ENCODE measurements at places on chromosomes 2 and 18.

DNA sequence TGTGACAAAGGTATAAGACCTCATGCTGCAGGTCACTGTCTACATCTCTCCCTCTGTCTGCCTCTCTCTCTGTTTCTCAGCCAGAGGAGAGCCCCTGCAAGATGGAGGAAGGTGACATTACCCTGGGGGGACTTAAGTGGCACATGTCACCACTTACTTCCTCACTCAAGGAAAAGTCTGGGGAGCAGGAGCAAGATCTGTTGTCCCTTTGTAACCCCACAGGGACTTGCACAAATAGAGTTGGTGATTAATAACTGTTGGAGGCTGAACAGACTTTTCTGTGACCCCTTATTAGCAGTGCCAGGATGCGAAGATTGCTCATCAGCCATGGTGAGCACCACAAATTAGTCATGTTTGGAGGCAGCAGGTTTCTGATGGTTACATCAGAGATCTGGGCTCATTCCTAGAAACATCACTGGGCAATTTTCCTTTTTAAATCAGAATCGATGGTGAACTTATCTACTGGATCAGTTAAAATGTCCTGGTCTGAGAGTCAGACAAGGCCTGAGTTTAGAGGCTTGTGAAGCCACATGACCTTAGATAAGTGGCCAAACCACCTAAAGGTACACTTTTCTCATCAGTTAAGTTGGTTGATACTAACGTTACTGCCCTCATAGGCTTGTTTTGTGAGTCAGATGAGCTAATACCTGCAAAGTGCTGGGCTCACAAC lies 81.2 kb upstream of the LTBP1 start:
- DNase-seq, result no peak
- H3K4me1 ChIP-seq, result no peaks in the 10 kb centered on the region
- H3K4me3 ChIP-seq, result no peak overlapping the region
- H3K36me3 ChIP-seq, result no peaks in the 10 kb centered on the region

DNA sequence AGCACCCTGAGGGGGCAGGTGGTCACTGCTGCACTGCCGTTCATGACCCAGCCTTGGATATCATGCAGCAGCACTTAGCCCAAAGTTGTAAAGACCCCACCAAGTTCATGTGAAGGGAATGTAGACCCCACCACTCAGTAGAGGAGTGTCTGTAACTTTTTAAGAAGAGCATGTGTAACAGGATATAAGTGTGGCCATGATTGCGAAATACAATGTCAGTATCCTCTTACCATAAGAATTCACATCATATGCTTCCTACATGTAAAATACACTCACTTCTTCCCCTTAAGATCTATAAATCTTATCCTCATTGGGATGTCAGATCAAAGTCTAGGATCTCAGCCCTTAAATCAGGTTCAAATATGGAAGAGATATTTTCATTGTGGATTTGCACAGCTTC lies 276.9 kb downstream of the PTPRM start:
- H3K4me3 ChIP-seq, result no peak overlapping the region
- H3K4me1 ChIP-seq, result peaks cover 9% of the 10 kb centered on the region
- H3K27ac ChIP-seq, result no peak overlapping the region
- no peaks in the 10 kb centered on the region for H3K27me3 ChIP-seq
- no peaks in the 10 kb centered on the region for H3K36me3 ChIP-seq
- no peak for DNase-seq

- H3K27ac ChIP-seq, result no peak overlapping the region
- H3K4me1 ChIP-seq, result no peaks in the 10 kb centered on the region
- DNase-seq, result no peak
- no peaks in the 10 kb centered on the region for H3K27me3 ChIP-seq
- no peaks in the 10 kb centered on the region for H3K36me3 ChIP-seq
Observed at GRCh38 chr18:60865801-60866200, 467.4 kb upstream of the CDH20 start.

DNA sequence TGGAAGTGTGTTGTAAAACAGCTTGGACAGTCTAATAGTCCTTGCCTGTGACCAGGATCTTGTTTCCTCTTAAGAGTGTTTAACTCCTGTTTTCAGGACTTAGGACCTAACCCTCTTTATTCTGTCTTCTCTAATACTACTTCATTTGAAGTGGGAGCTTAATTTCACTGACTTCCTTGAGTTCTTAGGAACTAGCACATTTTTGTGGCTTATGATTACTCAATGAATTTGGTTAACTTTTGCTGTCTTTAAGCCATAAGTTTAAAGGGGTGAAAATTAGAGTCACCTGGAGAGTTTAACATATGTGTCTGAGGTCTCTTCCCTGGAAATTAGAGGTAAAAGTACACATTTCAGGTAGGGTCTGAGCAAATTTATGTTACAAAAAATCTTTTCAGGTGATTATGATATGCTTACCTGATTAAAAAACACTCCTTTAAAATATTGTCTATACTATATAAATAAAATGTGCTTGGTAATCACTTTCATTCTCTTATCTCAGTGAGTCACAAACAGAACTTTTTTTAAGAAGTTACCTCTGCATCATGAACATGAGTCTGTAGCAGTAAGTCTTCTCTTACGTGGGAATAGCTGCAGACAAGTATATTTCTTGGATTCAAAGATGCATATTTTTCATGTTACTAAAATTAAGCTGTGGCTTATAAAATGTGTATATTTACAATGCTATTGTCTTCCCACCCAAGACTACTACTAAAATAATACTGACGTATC lies 52.7 kb downstream of the ATP9B start:
- DNase-seq, result no peak
- no peaks in the 10 kb centered on the region for H3K4me1 ChIP-seq
- no peaks in the 10 kb centered on the region for H3K27me3 ChIP-seq
- no peak overlapping the region for H3K27ac ChIP-seq
- peaks cover 28% of the 10 kb centered on the region for H3K36me3 ChIP-seq

- H3K36me3 ChIP-seq, result no peaks in the 10 kb centered on the region
- no peak for DNase-seq
- no peak overlapping the region for H3K27ac ChIP-seq
Observed at GRCh38 chr2:226475650-226476049, 324.0 kb downstream of the IRS1 start.

- DNase-seq, result peak; percentile 42
- H3K27ac ChIP-seq, result no peak overlapping the region
- no peaks in the 10 kb centered on the region for H3K36me3 ChIP-seq
- H3K4me1 ChIP-seq, result no peaks in the 10 kb centered on the region
Observed at GRCh38 chr2:240217431-240218301, 77.2 kb upstream of the OTOS start.

GRCh38 chr2:196952936-196953335 lies 26.4 kb upstream of the PGAP1 start:
- H3K4me1 ChIP-seq, result no peaks in the 10 kb centered on the region
- no peak for DNase-seq
- no peaks in the 10 kb centered on the region for H3K36me3 ChIP-seq
- no peak overlapping the region for H3K4me3 ChIP-seq

- H3K27me3 ChIP-seq, result no peaks in the 10 kb centered on the region
- H3K4me3 ChIP-seq, result no peak overlapping the region
- DNase-seq, result no peak
- no peak overlapping the region for H3K27ac ChIP-seq
- H3K36me3 ChIP-seq, result no peaks in the 10 kb centered on the region
Observed at GRCh38 chr2:99821039-99821438, 321.4 kb downstream of the AFF3 start.

- no peak overlapping the region for H3K27ac ChIP-seq
- H3K36me3 ChIP-seq, result no peaks in the 10 kb centered on the region
- no peaks in the 10 kb centered on the region for H3K4me1 ChIP-seq
- H3K27me3 ChIP-seq, result no peaks in the 10 kb centered on the region
Observed at GRCh38 chr2:177073611-177074010, 139.0 kb upstream of the HNRNPA3 start.

DNA sequence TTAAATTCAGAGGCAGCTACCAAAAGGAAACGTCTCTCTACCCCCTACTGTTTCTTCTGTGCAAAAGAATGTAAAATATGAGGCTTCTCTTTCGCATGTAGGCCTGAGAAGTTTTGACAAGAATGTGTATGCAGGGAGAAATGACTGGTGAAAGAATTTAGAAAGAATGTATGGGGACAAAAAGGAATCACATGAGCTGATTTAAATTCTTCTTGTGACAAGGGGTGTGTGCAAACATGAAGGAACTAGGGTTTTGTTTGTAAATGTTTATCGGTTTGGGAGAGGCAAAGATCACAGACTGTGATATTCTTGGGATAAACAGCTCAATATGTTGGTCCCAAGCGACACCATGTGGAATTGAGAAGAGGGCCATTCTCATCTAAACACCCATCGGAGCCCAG lies 345.2 kb upstream of the VRK2 start:
- H3K27ac ChIP-seq, result no peak overlapping the region
- no peaks in the 10 kb centered on the region for H3K4me1 ChIP-seq
- DNase-seq, result no peak
- H3K4me3 ChIP-seq, result no peak overlapping the region
- H3K36me3 ChIP-seq, result no peaks in the 10 kb centered on the region
- H3K27me3 ChIP-seq, result no peaks in the 10 kb centered on the region

DNA sequence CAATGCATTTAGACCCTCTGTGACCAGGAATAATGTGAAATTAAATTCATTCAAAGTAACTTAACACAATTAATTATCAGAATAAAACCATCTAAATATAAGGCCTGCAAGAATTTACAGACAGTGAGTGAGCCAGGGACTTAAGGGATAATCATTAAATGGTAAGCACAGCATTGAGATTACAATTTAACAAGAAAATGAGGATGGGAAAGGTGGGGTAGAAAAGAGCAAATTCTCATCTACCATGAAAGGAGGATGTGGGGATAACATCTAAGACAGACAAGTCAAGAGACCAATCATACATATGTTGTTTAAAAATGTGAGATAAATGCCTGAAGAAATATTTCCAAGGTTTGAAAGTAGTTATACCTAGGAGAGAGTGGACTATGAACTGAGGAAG lies 259.3 kb upstream of the NT5C1B start:
- no peaks in the 10 kb centered on the region for H3K27me3 ChIP-seq
- no peaks in the 10 kb centered on the region for H3K36me3 ChIP-seq
- no peak overlapping the region for H3K27ac ChIP-seq

DNA sequence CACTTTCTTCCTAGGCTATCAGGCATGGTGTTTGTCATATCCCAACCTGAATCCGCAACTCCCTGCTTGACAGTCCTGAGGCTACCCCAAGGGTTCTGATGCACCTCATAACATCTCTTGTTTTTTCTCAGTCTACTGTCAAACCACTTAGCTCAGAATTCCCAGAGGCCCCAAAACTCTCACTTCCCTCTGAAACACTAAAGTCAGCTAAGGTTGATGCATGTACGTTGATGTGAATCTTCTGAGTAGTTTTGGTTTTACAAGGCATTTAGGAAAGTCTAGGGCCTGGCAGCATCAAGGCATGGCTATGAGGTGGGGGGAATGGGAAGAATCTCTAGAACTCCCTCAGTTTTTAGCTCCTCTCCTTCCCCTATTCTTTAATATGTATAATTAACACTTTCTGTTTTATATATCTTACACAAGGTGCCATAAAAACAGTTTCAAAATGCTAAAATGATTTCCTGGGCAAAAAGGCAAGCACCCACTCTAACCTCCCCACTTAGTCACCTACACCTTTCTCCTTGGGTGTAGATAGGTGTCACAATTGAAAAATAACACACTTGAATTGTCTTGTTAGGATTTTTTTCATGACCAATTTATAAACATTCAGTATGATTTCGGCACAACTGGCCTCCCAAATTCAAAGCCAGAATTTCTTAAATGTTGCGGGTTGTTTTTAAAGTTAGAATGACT lies 71.4 kb upstream of the TANK start:
- no peaks in the 10 kb centered on the region for H3K27me3 ChIP-seq
- no peaks in the 10 kb centered on the region for H3K36me3 ChIP-seq

DNA sequence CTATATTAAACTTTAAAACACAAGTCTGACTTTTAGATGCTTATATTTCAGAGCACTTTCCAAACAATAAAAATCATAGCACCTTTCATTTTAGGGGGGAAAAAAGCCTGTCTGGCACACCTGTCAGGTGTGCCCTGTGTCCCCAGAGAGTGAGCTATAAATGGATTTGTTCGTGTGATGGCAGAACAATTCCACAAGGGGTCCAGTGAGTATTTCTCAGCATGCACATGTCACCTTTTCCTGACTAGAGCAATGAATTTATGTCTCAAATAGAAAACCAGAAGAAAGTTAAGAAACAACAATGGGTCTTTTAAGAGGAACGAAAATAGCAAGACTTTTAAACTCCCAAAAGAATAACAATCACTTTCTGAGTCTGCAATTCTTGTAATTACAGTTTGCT lies 55.9 kb downstream of the ACVR1C start:
- no peaks in the 10 kb centered on the region for H3K36me3 ChIP-seq
- H3K4me1 ChIP-seq, result no peaks in the 10 kb centered on the region
- no peak overlapping the region for H3K4me3 ChIP-seq
- no peak for DNase-seq

GRCh38 chr2:105272176-105272575 lies 30.6 kb downstream of the GPR45 start:
- H3K4me1 ChIP-seq, result no peaks in the 10 kb centered on the region
- H3K27ac ChIP-seq, result no peak overlapping the region
- DNase-seq, result no peak
- no peak overlapping the region for H3K4me3 ChIP-seq
- peaks cover 95% of the 10 kb centered on the region for H3K36me3 ChIP-seq

GRCh38 chr2:3154146-3154545 lies 223.5 kb downstream of the EIPR1 start:
- DNase-seq, result no peak
- no peak overlapping the region for H3K27ac ChIP-seq
- H3K4me3 ChIP-seq, result no peak overlapping the region
- no peaks in the 10 kb centered on the region for H3K36me3 ChIP-seq

GRCh38 chr2:8148260-8149006 lies 533.4 kb upstream of the ID2 start:
- no peak overlapping the region for H3K27ac ChIP-seq
- no peaks in the 10 kb centered on the region for H3K4me1 ChIP-seq
- no peak overlapping the region for H3K4me3 ChIP-seq
- no peaks in the 10 kb centered on the region for H3K27me3 ChIP-seq

- no peak overlapping the region for H3K27ac ChIP-seq
- no peak overlapping the region for H3K4me3 ChIP-seq
- no peaks in the 10 kb centered on the region for H3K36me3 ChIP-seq
Observed at GRCh38 chr18:41024792-41025191, 930.2 kb upstream of the PIK3C3 start.

- H3K27ac ChIP-seq, result peak overlapping the region; percentile 89
- peaks cover 19% of the 10 kb centered on the region for H3K4me1 ChIP-seq
- no peaks in the 10 kb centered on the region for H3K27me3 ChIP-seq
- DNase-seq, result peak; percentile 88
Observed at GRCh38 chr2:238427435-238428162, 872 bp downstream of the ASB1 start.

GRCh38 chr2:217366966-217367365 lies 507.1 kb upstream of the TNP1 start:
- DNase-seq, result no peak
- peaks cover 10% of the 10 kb centered on the region for H3K4me1 ChIP-seq
- no peak overlapping the region for H3K27ac ChIP-seq
- no peaks in the 10 kb centered on the region for H3K27me3 ChIP-seq
- H3K36me3 ChIP-seq, result no peaks in the 10 kb centered on the region

DNA sequence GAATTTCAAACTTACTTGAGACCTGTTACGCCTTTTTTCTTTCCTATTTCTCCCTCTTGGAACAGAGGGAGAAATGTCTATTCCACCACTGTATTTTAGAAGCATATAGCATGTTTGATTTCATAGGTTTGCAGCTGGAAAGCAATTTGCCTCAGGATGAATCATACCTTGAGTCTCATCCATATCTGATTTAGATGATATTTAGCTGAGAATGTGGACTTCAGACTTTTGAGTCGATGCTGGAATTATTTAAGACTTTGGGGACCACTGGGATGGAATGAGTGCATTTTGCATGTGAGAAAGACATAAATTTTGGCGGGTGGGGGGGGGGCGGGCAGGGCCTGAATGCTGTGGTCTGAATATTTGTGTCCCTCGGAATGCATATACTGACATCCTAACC lies 282.7 kb upstream of the STON1 start:
- H3K36me3 ChIP-seq, result no peaks in the 10 kb centered on the region
- DNase-seq, result no peak
- no peak overlapping the region for H3K4me3 ChIP-seq
- no peaks in the 10 kb centered on the region for H3K27me3 ChIP-seq
- peaks cover 11% of the 10 kb centered on the region for H3K4me1 ChIP-seq
- no peak overlapping the region for H3K27ac ChIP-seq
